NCI-H146 (cell line): ENCODE measurements at places on chromosomes 11 and 22.

DNA sequence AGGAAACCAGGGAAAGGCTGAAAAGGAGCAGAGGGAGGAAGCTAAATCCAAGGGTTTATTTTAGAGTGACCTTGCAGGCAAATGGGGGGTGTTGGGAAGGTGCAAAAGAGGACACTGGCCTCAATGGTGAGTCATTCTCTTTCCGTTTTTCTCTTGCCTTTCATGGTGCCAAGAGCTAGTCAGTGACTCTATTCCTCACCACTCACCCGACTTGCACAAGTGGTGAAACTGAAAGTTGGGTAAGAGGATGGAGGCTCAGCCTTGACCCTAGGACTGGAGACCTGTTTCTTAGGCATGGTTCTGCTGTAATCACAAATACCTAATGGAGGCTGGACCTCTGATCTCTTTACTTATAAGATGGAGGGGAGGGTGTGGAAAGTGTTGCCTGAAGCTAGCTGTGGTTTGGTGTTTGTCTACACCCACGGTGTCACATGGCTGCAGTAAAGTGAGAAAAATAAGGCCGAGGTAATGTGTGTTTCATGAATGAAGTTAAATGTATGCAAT lies 67.3 kb upstream of the CREB3L1 start:
- DNase-seq: no peak

- no peak for DNase-seq
These were observed 9.4 kb upstream of the OSM start for GRCh38 chr22:30276039-30276438.

- DNase-seq: no peak
These were observed 8.0 kb upstream of the NUP160 start for GRCh38 chr11:47856186-47856585.

GRCh38 chr11:65639623-65640482 lies 2.0 kb downstream of the SIPA1 start:
- DNase-seq: no peak

- no peak for DNase-seq
These were observed 4.2 kb downstream of the NXF1 start for GRCh38 chr11:62801071-62801470.

GRCh38 chr22:35664955-35665587 lies 16.8 kb downstream of the APOL6 start:
- no peak for DNase-seq

- DNase-seq: no peak
These were observed 84.3 kb downstream of the ARL14EP start for GRCh38 chr11:30406978-30407762.

DNA sequence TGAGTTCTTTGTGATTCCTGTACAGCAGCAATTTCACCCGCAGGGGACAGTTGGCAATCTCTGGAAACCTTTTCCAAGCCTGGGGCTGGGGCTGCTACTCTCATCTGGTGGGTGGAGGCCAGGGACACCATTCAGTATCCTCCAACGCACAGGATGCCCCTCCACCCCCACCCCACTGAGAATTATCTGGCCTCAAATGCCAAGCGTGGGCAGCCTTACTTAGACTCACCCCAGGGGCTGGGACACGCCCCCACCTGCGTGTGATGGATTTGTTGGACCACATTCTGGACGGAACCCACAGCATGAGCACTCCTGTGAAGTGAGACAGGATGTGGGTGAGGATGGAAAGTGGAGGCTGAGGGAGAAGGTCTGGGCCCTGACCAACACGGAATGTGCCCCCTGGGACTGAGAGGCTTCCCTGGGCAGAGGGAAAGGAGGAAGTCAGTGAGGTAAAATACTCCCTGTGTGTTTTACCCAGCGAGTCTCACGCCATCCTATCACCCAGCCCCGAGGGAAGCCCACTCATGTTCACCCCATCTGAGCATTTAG lies 13.7 kb downstream of the RASD2 start:
- DNase-seq: no peak

- no peak for DNase-seq
These were observed 910 bp downstream of the CLTCL1 start for GRCh38 chr22:19290400-19291217.
